ENCODE measurements at places on chromosomes 5 and 9. TPM values are rescaled to one million over a fixed set of nuclear protein-coding genes. Genes with fewer than 3 reads are reported as not detected.

Gene DBH
- total RNA-seq = not detected

Gene NCBP1
- 26.5 TPM for total RNA-seq

Gene VCAN
- 10.5 TPM for total RNA-seq

Gene APBA1
- 0.12 TPM for total RNA-seq

Gene PCDHB2
- total RNA-seq = 4.5 TPM

Gene BRINP1
- total RNA-seq = 0.16 TPM

Gene SH3RF2
- 3.1 TPM for total RNA-seq

Gene ISL1
- not detected for total RNA-seq

Gene REEP5
- 142 TPM for total RNA-seq

Gene ADGRD2
- total RNA-seq = not detected

Gene PLPP7
- total RNA-seq = not detected

Gene S100Z
- not detected for total RNA-seq

Gene TMEM232
- total RNA-seq = not detected

Gene PDE6A
- total RNA-seq = 0.25 TPM

Gene SPATA31D4
- total RNA-seq = not detected

Gene ST8SIA4
- total RNA-seq = 0.22 TPM

Gene ORM2
- not detected for total RNA-seq

Gene TESK1
- 32.2 TPM for total RNA-seq

Gene BTNL8
- total RNA-seq = not detected

Gene IL4
- not detected for total RNA-seq

Gene NMRK1
- total RNA-seq = 3.6 TPM

Gene LHX6
- 1.3 TPM for total RNA-seq

Gene FABP6
- total RNA-seq = 1.1 TPM

Gene WDR5
- 65.2 TPM for total RNA-seq

Gene EFNA5
- 26.7 TPM for total RNA-seq

Gene ANKRD34B
- 0.25 TPM for total RNA-seq

Gene GKAP1
- total RNA-seq = 5.8 TPM

Gene GPR151
- total RNA-seq = not detected

Gene PCDHGA11
- not detected for total RNA-seq

Gene CYLC2
- total RNA-seq = not detected

Gene SEMA6A
- not detected for total RNA-seq

Gene SPATA6L
- 1.8 TPM for total RNA-seq

Gene TRPM6
- total RNA-seq = 1.4 TPM

Gene SLC45A2
- total RNA-seq = not detected

Gene ZNF879
- 0.65 TPM for total RNA-seq

Gene BASP1
- 327 TPM for total RNA-seq

Gene SPAG8
- 0.72 TPM for total RNA-seq

Gene DAPK1
- total RNA-seq = 14.6 TPM

Gene ANXA1
- 1,098 TPM for total RNA-seq

Gene PAPPA
- 46.1 TPM for total RNA-seq

Gene CDX1
- total RNA-seq = not detected

Gene PCDHA3
- total RNA-seq = 1.1 TPM

Gene LRRC26
- total RNA-seq = 1.6 TPM

Gene SLC6A7
- total RNA-seq = not detected

Gene LCN2
- 3.9 TPM for total RNA-seq

Gene SIT1
- not detected for total RNA-seq

Gene SCGB3A2
- total RNA-seq = not detected

Gene ZSWIM6
- 5.9 TPM for total RNA-seq

Gene LECT2
- not detected for total RNA-seq

Gene CCL27
- not detected for total RNA-seq

Gene BSPRY
- total RNA-seq = not detected
